IPS-NIHi11 (cell line): ENCODE measurements at places on chromosomes 3 and 15.

DNA sequence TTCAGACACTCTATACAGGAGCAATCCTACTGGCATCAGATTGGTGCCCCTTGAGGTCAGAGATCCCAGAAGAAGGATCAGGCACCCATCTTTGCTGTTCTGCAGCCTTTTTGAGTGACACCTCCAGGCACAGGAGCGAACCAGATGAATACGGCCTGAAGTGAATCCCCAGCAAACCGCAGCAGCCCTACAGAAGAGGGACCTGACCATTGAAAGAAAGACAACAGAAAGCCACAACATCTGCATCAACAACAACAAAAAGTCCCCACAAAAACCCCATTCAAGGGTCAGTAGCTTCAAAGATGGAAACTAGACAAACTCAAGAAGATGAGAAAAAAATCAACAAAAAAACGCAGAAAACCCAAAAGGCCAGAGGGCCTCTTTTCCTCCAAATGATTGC is 130.4 kb downstream of the PPM1L start:
- no peak for DNase-seq

- no peak for DNase-seq
Measured at GRCh38 chr3:72018343-72018984, 233.5 kb upstream of the PROK2 start.

GRCh38 chr3:176692199-176692965 is 504.9 kb downstream of the TBL1XR1 start:
- DNase-seq, result no peak

DNA sequence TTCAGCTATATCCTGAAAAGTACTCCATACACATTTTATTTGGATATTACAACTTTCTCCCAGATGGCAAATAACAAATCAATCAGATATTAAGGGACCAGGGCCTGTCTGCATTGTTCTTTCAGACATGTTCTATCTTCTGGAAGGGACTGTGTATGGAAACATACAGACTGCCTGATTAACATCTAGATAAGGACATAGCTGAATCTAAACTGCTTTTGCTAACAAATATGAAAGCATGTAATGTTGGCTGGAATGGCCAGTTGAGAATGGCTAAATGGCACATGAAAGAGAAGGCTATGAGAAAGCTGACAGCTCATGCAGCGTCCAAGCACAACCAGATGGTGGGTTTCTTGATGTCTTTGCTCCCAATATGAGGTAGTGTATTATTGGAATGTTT is 149.4 kb downstream of the CFAP20DC start:
- DNase-seq, result no peak

GRCh38 chr3:29137601-29138000 is 143.3 kb upstream of the RBMS3 start:
- DNase-seq, result no peak

- no peak for DNase-seq
Measured at GRCh38 chr3:185488465-185488864, 10.4 kb downstream of the TMEM41A start.

DNA sequence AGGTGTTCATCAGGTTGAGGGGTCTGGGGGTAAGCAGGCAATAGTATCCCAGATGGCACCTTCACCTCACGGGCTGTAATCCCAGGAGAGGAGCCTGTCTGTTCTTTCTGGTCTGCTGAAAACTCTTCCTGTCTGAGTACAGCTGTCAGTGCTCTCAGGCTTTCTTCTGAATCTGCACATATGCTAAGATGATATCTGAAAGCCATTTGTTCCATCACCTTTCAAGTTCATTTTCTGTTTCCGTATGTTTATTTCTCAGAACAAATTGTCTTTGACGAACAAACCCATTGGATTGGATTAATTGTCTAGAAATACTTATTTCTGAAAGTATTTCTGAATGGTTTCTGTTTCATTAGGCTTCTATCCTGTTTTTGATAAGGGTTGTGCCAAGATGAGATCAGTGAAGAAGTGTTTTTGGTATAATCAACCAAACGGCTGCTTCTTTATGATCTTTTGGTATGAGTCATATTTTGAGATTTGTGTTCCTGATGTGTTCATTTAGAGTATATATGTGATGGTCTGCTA is 13.3 kb downstream of the ZNF592 start:
- no peak for DNase-seq

GRCh38 chr3:52197842-52198625 is at the start of gene ALAS1:
TSS of gene ALAS1 (plus strand) at chr3:52198160. CDS start at chr3:52199242, 1,082 bp downstream.
- peak; percentile 99 for DNase-seq

- no peak for DNase-seq
Measured at GRCh38 chr3:159832024-159832423, 156.6 kb upstream of the IL12A start.

DNA sequence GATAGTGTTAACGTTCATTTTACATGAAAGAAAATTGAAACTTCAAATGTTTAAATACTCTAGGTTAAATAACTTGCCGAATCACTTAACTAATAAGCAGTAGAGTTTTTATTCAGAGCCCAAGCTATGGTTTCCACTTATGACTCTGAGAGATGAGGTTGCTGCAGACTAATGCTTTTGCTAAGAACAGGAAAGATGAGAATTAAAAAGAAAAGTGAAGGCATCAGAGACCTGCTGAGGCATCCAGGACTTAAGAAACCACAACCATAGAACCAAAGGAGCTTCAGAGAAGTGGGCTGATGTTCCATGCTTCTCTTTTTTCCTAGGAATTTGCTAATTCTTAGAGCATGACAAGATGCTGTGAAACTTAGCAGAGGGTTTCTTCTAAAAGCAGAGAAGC is 9.5 kb downstream of the HMG20A start:
- DNase-seq, result no peak

DNA sequence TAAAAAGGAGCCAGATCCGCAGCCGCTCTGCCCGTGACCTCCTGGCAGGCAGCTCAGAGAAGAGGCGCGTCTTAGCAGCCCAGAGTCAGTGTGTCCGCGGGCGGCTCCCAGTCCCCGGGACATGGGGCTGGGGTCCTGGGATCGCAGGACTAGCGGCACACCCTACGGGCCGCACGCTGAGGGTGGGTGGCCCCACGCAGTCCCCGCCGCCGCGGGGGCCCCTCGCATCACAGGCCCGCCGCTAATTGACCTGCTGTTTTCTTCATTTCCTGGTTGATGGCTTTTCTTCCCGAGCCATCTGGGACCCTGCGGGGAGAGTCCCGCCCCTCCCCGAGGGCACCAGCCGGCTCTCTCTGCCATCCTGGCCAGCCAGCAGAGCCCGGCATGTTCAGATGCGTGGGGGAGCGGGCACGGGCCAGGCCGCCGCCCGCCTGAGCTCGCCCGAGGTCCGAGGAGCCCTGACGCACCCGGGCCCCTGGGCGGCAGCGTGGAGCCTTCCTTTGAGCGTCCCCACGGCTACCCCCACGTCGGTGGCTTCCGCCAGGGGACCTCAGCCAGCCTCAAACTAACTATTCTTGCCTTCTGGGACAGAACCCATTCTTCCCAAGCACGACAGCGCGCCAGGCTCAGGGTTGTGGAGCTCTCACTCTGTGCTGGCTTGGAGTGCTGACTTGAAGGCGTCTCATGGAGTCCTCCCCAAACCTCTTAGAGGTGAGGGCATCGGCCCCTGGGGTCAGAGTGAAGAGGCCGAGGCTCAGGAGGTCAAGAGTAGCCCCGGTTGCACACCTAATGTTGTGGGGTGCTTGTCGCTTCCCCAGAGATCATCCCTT is 34.6 kb upstream of the CACNA2D3 start:
- peak; percentile 56 for DNase-seq

- no peak for DNase-seq
Measured at GRCh38 chr3:156356537-156357363, 198.2 kb downstream of the SSR3 start.

- peak; percentile 37 for DNase-seq
Measured at GRCh38 chr3:177282119-177282655, 84.9 kb upstream of the TBL1XR1 start.

DNA sequence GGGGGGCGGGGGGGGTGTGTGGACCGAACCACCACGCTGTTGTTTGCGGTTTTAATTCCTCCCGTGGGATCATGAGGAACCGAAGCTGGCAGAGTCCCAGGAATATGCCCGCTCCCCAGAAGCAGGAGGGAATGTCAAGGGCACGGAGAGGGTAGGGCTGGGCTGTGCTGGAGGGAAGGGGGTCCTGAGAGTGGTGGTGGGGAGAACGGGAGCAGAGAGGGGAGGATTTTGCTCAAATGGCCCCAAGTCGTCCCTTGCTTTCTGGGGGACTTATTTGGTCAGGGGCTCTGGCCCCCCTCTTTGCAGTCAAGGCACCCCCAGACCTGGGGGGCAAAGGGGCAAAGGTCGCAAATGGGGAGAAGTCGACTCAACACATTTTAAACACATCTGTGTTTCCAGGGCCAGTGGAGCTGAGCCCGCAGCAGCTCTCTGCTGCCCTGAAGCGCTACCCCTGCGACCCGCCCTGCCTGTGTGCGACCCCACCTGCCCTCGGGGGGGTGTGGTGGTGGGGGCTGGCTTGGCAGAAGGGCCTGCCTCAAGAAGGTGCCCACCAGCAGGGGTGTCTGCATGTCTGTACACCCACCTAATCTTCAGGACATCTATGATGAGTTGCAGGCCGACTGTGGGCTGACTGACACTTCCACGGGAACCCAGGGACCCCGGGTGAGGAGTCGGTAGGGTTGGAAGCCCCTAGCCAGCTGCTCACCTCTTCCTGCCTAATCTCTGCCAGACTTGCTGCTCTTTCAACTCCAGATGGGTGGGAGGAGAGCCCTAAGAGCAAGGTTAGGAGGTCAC is 602 bp upstream of the ATP2B2 start:
- no peak for DNase-seq

GRCh38 chr3:183085634-183086390 is 13.5 kb downstream of the MCCC1 start:
- peak; percentile 80 for DNase-seq

DNA sequence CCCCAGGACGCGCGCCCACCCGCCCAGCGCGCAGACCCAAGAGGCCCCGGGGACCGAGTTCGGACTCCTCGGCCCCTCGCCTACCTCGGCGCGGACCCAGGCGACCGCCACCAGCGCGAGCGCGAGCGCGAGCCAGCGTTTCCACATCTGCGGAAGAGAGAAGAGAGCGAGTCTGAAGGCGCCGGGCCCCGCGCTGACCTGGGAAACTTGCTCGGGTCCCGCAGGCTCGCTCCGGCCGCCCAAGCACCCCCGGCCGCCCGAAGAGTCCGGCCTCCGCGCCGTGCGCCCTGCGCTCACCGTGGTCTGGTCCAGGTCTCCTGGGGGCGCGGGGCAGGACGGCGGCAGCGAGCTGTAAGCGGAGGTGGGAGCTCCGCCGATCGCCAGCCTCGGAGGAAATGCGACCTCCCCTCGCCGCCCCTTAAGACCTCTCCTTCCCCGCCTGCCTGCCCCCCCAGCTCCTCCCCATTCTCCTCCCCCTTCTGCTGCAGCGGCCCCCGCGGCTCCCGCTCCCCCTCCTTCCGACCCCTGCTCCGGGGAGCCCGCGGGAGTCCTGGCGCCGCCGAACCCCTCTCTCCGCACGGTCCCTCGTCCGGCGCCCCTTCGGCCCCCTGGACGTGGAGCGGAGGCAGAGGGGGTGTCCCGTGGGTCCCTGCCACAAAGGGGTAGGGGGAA is at the start of gene FSTL1:
TSS of gene FSTL1 (minus strand) at position 393 of the 672 bp plus-strand sequence. CDS start at position 147, 246 bp downstream.
- DNase-seq, result peak; percentile 85

DNA sequence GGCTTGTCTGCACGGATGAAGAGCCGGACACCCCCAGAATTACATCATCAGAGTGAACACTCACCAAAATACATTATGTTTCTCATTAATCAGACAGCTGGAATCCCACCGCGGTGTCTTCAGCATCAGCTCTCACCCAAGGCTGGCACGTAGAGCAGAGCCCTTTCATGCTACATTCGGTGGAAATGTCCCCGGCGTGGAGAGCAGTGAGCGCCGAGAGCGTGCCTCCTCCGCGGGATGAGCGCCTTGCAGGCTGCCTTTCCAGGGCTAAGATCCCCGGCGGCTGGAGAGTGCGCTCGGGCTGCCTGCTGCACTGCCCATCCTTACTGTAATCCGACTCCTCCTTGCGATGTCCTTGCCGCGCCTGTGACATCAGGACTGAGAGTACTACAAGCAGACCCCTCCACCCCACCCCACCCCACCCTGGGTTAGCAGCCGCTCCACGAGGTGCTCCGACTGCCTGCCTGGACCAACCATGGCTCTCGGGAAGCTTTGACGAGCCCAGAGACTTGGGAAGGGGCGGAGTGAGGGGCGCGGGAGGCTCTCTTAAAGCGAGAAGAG is at the start of gene ZNF385D:
TSS of gene ZNF385D (minus strand) at position 380 of the 561 bp plus-strand sequence. CDS start at position 86, 294 bp downstream.
- peak; percentile 83 for DNase-seq

- DNase-seq, result no peak
Measured at GRCh38 chr15:98898122-98898521, 109.5 kb downstream of the PGPEP1L start.

DNA sequence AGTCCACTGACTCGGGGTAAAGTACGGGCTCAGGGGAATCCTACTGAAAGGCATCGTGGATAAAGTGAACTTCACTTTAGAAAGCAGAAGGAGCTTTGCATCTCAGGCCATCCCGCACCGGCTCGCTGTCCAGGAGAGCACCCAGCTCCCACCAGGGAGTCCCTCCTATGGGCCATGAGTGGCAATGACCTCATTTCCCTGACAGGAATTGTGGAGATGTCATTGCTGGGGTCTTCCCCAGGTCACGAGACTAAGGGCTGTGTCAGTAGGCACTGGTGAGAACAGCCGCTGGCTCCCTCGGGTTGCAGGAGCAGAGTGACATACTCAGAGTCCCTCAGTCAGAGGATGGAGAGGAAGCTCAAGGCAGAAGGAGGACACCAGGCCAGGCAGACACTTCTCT is 97.3 kb downstream of the XXYLT1 start:
- DNase-seq, result no peak

DNA sequence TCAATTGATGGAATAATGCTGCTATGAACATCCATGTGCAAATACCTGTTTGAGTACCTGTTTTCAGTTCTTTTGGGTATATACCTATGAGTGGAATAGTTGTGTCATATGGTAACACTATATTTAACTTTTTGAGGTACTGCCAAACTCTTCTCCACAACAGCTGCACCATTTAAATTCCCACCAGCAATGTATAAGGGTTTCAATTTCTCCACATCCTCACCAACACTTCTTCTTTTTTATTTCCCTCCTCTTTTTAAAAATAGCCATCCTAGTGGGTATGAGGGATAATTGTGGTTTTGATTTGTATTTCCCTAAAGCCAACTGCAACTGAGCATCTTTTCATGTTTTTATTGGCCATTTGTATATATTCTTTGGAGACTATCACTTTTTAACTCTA is 31.3 kb upstream of the ARHGEF3 start:
- DNase-seq, result no peak

GRCh38 chr3:166123576-166123975 is 286.4 kb upstream of the BCHE start:
- peak; percentile 5 for DNase-seq
